ENCODE measurements at places on chromosomes 2 and 18. TPM values are rescaled to one million over a fixed set of nuclear protein-coding genes. Genes with fewer than 3 reads are reported as not detected.

SIX3 gene
- total RNA-seq: not detected

USP34 gene
- 103 TPM for total RNA-seq

VSNL1 gene
- not detected for total RNA-seq

TMEM198 gene
- total RNA-seq: 1.3 TPM

CLEC4F gene
- not detected for total RNA-seq

TMEM163 gene
- not detected for total RNA-seq

Measured in smooth muscle cell of bladder (primary cell).